RKO (cell line): ENCODE measurements at places on chromosomes 7 and 10.

- DNase-seq, result no peak
Measured at GRCh38 chr7:34034728-34035127, 129.4 kb downstream of the BMPER start.

DNA sequence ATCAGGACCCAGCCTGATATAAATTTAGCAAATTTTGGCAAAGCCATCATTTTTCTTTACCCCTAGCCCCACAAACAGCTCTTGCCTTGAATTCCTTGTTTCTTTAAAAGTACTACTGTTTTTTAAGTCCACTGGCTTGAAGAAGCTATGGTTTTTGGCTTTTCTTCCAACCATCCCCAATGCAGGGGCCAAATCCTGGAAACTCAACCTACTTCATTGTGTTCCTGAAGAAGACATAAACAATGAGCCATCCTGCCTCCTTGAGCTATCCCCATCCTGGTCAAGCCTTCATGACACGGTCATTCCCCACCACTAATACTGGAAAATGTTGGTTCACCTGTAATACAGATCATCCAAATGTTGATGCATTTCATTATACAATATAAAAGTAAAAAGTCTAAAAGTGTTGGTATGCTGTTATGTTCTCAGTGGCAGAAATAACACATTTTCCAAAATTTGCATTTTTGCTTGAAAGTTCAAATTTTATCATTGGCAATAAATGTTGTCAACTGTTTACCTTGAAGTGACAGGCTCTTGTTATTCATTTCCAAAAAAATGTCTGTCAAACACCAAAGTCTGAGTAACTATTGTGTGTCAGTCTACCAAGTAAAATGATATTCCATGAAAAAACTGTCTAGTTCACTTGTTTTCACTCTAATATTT is 92.2 kb downstream of the DOCK4 start:
- DNase-seq, result no peak

DNA sequence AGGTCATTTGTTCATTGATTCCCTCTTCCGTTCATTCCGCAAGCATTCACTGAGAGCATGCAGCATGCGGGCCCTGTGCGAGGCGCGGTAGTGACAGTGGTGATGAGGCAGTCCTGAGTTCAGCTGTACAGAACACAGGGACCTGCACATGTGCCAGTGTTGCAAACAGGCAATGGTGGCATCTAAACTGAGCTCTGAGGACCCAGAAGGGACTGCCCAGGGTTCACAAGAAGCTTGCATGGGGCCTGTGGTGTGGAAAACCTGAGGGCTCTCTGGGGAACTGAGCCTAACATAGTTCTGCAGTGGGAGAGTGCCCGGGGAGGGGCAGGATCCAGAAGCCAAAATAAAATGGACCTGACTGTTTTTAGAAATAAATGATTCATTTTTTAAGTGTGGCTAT is 13.2 kb downstream of the ZNF488 start:
- DNase-seq, result no peak

DNA sequence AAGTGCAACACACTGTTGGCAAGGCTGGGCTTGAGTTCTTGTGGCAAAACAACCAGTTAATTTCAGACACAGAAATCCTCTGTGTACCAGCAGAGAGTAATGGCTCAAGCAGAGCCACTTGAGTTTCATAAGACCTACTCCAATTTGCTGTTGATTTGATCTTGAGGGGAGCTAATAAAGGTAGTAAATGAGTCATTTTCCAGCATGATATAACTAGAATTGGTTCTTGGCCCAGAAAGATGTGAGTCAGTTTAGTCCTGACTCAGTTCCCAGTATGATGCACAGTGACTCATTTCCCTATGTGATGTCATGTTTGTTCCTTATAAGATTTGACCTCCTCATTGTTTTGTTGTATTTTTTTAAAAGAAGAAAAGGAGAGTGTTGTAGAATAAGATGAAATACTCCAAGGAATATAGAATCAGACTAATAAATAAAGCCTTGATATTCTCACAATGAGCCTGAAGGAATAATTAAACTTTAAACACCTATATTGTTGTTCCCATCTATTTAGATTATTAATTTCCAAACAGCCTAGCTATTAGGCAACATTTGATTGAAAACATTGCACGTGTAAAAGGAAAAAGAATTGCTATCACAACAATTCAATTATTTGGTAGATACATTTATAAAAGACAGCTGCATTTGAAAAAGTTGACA is 186.2 kb downstream of the REEP3 start:
- peak; percentile 99 for DNase-seq

GRCh38 chr10:78910886-78911285 is 157.9 kb upstream of the ZMIZ1 start:
- no peak for DNase-seq

DNA sequence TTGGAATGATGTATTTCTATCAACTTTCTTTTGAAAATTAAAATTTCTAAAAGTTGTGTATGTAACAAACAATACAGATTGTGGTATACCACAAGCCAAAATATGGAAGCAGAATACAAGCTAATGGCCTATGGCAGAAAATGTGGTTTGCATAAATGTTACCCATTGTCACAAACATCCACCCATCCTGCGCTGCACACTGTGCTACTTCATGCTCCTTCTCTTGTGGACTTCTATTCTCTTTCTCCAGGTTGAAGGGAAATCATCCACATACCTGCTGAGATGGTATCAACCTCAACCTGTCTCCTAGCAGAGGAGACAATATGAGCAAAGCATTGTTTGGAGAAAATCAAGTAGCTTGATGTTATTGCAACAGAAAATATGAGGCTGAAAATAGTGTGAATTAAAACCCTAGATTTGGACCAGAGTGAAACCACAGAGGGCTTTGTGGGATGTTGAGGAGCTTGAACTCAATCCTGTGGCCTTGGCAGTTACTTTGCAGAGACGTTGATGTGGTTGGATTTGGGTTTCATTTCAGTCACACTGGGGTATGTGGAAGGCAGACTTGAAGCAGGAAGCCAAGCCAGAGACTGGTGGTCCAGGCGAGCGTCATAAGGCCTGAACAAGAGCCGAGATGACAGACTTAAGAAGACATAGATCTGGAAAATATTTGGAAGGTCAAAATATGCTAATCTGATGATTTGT is 63.8 kb downstream of the ICA1 start:
- DNase-seq, result no peak

DNA sequence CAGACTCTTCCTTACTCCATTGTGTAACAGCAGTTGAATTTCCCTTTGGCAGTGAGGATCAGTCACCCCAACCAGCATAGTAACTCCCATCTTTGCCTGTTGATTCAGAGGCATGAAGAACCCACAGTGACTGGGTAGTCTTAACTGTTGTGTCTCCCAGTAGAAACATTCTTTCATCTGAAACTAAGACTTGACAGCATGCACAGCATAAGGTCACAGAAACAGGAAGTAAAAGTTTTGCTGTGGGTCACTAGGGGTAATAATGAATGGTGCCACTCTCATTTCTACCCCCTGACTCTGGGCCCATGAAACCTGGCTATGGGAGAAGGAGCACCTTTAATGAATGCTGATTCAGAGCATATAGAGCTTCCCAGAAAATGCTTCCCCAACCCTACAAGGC is 8.3 kb upstream of the FRMPD2 start:
- no peak for DNase-seq

DNA sequence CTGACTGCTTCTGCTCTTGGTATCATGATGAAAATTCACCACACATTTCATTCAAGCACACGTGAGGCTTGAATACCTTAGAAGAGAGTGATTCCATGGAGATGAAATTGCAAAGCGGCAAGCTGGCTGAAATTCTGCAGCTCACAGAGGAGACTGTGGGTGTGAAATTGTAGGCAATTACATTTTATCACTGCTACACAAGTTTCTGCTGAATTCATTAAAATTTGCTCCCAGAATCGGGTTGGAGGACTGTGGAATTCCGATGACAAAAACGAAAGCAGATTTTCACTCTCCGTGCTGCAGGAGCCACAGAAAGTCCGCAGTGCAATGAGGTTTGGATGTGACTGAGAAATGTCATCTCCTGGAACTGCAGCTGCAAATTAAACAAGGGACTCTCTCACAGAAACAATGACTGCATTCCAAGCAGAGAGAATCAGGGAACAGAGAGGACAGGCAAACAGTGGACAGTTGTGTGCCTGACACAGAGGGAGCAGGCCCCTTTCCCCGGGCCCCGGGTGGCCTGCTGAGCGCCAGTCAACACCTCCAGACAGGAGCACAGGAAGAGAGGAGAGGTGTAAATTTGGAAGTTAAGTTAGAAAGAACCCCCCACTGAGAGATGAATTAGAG is 109.1 kb downstream of the C10orf90 start:
- no peak for DNase-seq

DNA sequence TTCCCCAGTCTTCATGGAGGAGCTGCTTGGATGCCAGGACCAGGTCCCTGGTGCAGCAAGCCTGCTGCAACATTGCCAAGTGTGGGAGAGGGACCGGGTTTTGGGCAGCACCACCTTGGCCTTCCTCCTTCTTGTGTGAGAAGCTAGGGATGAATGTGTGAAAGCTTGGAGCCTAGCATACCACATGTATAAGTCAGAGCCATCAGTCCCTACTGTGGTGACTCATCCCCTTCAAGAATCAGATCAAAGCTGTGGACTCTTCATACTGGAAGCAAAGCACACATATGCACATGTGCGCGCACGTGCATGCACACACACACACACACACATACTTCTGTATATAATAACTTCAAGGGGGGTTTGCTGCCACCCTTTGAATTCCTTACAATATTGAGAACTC is 527.8 kb downstream of the LRMDA start:
- peak; percentile 80 for DNase-seq

DNA sequence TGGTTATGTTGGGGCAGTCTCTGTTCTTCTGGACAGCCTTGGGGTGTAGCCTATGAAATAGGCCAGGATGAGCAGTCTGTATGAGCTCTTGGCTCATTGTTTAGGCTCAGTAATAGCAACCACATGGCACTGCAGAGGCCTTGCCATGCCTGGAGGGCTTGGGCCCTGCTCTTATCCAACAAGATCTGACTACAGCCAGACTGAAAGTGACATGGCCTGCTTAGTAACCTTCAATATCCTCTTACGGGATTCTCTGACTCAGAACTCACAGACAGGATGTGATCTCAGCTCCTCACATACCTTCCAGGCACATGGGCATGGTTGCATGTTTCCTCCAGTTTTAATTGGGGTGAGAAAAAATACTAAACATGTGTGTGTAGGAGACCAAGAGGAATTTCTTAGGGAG is 289.3 kb downstream of the PTEN start:
- DNase-seq, result peak; percentile 95

GRCh38 chr7:23604296-23604640 is 7.1 kb downstream of the CCDC126 start:
- no peak for DNase-seq

GRCh38 chr10:108696792-108697477 is 1226.4 kb downstream of the XPNPEP1 start:
- no peak for DNase-seq

DNA sequence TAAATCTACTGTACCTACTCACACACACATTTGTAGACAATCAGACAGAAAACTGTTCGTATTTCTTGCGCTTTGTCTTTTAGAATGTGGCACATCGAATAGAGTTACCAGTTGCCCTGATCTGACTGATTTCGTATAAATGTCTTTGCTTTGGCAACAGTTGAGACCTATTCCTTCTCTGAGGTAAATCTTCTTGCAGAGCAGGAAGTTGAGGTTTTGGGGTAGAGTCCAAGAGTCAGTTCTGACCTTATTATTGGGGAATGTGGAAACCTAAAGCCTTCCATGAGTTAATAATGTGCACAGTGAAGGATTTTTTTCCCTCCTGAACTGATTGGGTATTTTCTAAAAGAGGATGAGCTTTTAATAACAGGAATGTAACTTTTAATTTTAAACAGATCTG is 135.3 kb downstream of the KIAA1217 start:
- DNase-seq, result peak; percentile 14

GRCh38 chr7:18890134-18890533 is 227.3 kb downstream of the TWIST1 start:
- peak; percentile 32 for DNase-seq

- no peak for DNase-seq
Measured at GRCh38 chr7:44985900-44986217, 7.0 kb upstream of the MYO1G start.

GRCh38 chr10:19749185-19749729 is 67.0 kb upstream of the PLXDC2 start:
- DNase-seq, result no peak

DNA sequence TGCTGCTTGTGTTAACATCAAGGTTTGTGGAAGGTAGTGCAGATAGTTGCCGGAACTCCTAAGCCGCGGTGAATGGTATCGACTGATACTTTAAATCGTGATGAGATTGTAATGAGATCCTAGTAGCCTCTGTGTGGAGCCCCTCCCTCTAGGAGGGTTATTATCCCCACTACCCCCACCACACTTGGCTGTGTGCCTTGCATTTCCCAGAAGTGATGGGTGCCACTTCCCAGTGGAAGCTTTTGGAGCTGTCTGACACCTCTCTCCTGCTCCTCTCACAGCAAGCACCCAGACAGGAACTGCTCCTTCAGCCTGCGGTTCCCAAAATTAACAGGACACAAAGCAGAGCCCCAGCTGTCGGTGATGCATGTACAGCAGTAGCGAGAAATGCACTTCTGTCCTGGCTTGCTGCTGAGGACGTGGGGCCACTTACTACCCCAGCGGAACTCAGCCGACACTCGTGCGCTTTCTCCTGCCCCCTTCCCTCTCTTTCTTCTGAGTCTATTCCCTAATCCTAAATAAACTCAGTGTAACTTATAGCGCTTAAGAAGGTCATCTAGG is 52.5 kb downstream of the PRKAG2 start:
- DNase-seq, result no peak

DNA sequence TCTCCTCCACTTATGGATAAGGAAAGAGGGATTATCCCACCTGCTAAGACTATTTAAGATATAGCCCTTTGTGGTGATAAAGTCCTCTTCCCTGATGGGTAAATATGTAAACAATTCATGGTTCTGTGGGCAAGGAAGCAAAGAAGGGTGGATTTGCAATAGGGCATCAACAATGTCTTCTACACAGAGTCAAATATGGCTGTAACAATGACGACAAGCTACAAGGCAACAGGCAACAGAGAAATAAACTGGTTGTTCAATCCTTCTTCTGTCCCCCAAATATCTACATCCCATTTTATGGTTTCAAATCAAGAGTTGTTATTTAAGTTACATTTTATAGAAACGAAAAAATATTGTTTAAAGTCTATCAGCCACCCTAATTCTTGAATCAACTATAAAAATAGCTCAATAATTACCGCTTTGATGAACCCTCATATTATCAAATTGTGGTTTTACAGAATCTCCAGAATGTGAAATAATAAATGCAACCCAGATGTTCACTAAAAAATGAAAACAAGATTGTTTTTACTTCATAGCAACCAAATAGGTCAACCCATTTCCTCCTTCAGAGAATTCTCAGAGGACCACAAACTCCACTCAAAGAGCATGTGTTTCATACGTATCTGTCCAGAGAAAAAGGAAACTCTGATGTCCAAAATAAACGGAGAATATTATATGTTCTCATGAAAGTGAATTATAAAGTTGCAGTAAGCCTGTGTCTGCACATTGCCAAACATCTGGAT is 13.8 kb downstream of the CYTH3 start:
- no peak for DNase-seq

DNA sequence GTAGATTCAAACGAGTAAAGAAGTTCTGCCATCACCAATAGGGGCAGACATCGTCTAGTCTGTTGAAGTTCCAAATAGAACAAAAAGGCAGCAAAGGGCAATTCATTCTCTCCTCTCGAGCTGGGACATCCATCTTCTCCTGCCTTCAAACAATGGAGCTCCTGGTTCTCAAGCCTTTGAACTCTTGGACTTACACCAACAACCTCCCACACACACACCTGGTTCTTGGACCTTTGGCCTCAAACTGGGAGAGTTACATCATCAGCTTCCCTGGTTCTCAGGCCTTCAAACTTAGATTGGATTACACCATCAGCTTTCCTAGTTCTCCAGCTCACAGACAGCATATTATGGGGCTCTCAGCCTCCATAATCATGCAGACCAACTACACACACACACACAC is 9.8 kb upstream of the GIMAP5 start:
- no peak for DNase-seq
